Aorta (tissue), 5 donors: ENCODE measurements at places on chromosomes 3 and 15.

- no peak for DNase-seq
Observed at GRCh38 chr15:31131853-31132375, 30.4 kb upstream of the TRPM1 start.

DNA sequence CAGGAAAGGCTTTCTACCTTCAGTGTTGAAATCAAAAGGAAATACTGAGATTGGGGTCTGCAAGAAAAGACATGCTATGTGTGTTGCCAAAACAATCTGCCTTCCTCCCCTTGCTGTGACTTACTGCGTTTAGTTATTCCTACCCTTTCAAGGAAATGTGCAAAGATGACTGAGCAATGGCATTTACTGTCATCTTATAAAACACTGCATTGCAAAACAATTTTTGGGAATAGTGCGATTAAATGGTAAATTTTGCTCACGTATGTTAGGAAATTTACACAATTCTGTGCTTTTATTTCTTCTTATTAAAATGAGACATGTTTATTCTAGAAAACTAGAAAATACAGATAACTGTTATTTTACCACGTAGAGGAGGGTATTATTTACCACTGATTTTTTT lies 45.8 kb downstream of the PDE8A start:
- DNase-seq = no peak

GRCh38 chr3:62817678-62818077 lies 57.5 kb downstream of the CADPS start:
- no peak for DNase-seq

DNA sequence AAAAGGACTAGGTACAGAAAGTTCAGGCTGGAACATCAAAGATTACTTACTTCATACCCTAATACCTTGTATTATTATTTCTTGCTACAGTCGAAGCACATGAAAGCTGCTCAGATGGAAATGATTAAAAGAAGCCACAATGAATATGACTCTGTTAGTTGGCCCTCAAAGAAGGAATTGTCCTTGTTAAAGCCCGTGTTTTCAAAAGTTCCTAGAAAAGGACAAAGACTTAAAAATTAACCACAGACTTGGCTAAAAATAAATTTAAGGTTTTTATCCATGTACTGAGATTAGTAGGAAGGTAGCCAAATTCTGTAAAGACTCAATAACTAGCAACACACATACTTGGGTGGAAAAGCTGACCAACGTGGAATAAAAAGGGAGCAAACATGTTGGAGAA lies 251.0 kb upstream of the RARB start:
- no peak for DNase-seq

GRCh38 chr3:8848696-8849131 lies 79.3 kb upstream of the OXTR start:
- DNase-seq = no peak

GRCh38 chr3:139110072-139110830 lies 65.6 kb upstream of the PRR23C start:
- no peak for DNase-seq

GRCh38 chr15:93882141-93882540 lies 349.2 kb upstream of the MCTP2 start:
- DNase-seq = no peak

DNA sequence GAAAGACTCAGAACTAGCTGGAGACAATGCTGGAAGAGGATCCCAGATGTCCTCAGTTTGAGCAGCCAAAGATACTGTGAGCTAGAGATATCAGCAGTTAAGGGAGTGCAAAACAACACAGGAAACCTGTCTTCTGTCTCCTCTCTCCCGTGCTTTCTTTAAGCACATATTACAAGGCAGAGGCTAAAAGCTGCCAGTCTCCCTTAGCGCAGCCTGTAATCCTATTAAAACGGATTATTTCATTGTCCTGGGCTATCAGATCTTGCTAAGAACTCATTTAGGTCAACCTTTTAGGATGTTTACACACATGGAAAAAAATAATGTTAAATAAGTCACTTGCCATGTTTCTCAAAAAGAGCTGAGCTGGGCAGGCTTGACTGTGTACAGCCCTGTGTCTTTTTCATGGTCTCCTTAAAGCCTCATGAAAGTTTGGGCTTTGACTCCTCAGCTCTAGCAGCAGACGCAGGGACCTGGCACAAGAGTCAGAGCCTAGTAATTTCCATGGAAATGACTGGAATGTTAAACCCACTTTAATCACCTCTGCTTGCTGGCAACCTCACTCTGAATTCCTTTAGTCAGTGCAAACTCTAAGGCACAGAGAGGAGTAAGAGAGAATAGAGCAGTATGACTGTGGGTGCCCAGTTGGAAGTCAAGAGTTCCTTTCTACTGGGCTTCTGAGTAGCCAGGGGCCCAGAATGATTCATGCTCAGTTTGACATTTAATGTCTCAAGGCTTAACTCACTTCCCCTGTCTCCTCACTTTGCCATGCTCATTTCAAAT lies 491.9 kb downstream of the NTRK3 start:
- no peak for DNase-seq

GRCh38 chr15:55366981-55367380 lies 41.2 kb downstream of the CCPG1 start:
- DNase-seq = no peak

GRCh38 chr3:49165771-49166751 lies at the start of gene CCDC71:
CCDC71 (minus strand) TSS chr3:49166331; CDS start chr3:49164208, 2,123 bp downstream.
- DNase-seq = peak; percentile 94

- no peak for DNase-seq
Observed at GRCh38 chr3:120688121-120688520, 6.1 kb upstream of the HGD start.

- DNase-seq = no peak
Observed at GRCh38 chr15:81292523-81293001, 31.4 kb downstream of the STARD5 start.
